ENCODE measurements at places on chromosomes 2 and 18.

GRCh38 chr2:204109681-204110080 lies 173.1 kb downstream of the ICOS start:
- no peak for DNase-seq

DNA sequence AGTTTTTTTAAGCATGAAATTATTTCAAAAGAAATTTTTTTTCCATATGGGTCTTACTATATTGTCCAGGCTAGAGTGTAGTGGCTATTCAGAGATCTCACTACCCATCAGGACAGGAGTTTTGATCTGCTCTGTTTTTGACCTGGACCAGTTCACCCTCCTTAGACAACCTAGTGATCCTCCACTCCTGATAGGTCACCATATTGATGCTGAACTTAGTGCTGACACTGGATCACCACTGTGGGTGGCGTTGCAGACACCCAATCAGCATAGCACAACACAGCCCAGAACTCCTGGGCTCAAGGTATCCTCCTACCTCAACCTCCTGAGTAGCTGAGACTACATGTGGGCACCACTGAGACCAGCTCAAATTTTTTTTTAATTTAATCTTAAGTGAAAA lies 8.2 kb downstream of the OLA1 start:
- no peak for DNase-seq

GRCh38 chr2:109159096-109159495 lies 30.1 kb downstream of the SH3RF3 start:
- no peak for DNase-seq

- no peak for DNase-seq
These were observed 401.6 kb downstream of the PARD3B start for GRCh38 chr2:204946892-204947291.

DNA sequence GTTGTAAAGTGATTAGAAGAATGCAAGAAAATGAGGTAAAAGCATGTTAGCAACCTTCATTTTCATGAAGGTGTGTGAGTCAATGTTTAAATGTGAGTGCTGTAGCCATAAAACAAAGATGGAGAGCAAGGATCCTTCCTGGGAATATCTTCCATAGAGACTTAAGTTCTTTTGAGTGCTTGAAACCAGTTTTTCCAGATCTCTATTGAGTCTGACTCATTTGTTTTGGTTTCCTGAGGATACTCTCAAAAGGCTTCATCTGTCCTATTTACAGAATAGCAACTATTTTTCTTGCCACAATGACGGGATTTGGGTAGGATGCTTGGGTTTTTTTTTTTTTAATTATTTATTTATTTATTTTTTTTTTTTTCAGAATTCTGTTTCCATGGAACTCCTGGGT lies 45.9 kb upstream of the ASB1 start:
- DNase-seq = no peak

GRCh38 chr2:88131201-88131998 lies 3.5 kb upstream of the FABP1 start:
- DNase-seq = no peak

Measured in stimulated activated CD8-positive, alpha-beta memory T cell treated with anti-CD3 and anti-CD28 coated beads, Interleukin-4, amount 100 ng/mL, for 4 hours (primary cell).